ENCODE measurements at places on chromosomes 5 and 9.

DNA sequence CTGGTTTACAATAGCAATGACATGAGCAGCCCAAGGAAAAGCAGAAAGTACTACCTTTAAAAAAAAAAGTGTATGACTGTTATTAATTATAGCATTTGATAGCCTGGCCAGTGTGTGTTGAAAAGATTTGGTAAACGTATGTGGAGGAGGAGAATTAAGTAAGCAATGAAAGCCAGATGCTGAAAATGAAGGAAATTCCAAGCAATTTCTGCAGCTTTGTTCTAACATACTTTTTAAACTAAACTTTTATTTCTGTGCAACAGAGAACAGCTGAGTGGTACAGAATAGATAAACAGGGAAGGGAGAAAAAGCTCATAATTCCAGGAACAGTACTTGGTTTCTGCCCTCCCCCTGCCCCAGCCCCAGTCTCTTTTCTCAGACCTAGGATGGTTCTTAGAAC lies 252.6 kb downstream of the ADAMTSL1 start:
- no peak for DNase-seq

- no peak for DNase-seq
Measured at GRCh38 chr9:99828054-99828416, 6.3 kb downstream of the NR4A3 start.

DNA sequence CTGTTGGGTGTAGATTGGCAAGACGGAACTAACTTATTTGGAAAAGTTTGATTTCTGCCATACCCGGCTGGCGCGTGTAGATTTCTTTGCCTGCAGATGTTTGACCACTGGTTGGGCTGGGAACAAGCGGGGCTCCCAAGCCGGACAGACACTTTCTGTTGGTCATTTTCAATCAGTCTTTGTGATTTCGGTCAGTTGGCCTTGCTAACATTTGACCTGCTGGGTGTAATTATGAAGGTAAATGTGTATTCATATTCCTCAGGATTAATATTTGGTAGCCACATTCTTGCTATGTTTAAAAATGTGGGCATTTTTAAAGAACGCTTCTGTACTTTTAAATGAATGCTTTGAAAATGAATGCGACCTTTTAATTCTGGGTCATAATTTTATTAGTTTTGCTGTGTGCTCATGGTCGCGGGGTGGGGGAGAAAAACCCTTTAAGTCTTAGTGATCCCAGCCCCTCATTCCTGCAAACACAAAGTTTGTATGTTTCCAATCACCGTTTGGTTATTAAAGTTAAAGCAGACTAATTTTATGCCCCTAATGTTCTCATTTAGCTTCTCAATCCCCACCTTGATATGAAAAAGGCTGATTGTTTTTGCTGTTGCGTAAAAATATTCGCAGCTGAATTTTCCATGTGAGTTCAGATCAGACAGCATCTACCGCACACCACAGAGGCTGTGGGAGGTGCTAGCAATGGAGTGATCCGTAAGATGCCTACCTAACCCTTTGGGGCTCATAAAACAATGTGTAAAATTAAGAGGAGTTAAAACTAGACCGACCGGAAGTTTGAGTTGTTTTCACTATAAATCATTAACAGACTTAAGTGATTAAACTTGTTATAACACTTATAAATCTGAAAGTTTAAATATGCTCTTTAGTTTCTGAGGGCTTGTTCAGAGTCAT lies 1.5 kb downstream of the RASGRF2 start:
- no peak for DNase-seq

DNA sequence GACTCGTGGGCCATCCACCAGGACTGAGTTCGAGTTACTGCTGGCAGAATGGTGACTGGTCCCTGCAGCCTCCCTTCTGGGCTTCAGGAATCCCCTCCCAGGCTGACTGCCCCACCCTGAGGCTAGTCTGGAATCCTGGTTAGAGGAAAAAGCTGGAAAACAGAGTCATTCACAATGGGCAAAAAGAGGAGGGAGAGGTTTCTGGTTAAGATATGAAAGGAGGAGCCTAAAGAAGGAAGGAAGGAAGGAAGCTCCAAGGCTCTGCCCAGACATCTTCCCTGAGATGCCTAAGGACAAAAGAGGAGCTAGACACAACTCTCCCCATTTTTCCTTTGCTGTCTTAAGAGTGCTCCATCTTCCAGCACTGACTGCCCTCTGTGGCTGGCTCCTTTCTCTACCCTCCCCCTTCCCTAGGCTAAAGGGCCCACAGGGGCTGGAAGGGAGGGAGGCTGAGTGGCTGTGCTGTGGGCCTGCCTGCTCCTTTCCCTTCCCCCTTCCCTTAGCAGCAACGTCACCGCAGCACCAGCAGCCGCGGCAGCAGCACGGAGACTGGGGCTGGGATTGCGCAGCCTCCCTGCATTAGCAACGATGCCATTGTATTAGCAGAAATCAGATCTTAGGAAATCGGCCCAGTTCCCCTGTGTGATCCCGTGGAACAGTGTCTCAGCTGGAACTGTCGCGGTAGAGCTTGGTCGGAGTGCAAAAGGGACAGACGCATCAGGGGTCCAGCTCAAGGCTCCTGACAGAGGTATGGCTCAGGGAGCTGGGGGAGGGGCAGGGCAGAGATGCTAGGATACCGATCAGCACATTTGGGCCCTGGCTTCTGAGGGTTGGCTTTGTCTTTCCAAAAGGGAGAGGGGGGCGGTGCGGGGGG lies 48.7 kb downstream of the RUSC2 start:
- DNase-seq, result no peak

DNA sequence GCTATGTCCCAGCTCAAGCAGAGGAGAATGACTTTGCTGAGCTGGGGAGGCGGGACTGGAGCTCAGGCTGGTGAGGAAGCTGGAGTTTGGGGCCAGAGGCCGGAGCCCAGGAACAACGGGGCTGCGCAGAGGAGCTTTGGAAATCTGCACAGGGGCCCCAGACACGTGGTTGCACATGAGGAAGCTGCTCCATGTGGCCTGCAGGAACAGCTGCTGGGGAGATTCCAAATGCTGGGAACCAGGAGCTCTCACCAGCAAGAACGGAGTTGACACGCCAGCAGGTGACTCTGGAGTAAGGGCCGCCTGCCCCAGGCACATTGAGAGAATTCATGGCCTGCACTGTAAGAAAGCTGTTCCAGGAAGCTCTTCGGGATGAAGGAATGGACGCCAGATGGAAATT lies 91.0 kb downstream of the OLFM1 start:
- no peak for DNase-seq

- no peak for DNase-seq
Measured at GRCh38 chr9:85089188-85089969, 419.9 kb downstream of the NTRK2 start.

- DNase-seq, result no peak
Measured at GRCh38 chr5:37626266-37626665, 213.6 kb downstream of the GDNF start.

DNA sequence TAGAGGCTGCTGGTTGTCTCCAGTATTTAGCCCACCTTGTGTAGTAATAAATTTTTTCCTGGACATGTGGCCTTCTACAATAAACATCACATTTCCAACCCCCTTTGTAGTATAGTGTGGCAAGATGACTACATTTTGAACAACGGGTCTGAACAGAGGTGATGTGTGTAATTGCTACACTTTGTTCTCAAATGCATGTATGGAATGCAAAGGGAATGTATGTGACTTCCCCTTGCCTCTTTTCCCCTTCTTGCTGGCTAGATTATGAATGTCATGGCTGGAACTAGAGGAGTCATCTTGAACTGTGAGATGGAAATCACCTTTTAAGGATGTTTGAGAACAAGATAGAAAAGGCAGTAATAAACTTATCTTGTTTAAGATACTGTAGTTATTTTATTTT lies 54.5 kb downstream of the PRR16 start:
- no peak for DNase-seq

GRCh38 chr5:14465116-14465515 lies 116.5 kb upstream of the OTULINL start:
- no peak for DNase-seq

GRCh38 chr5:11922394-11922793 lies 18.1 kb upstream of the CTNND2 start:
- DNase-seq, result no peak

DNA sequence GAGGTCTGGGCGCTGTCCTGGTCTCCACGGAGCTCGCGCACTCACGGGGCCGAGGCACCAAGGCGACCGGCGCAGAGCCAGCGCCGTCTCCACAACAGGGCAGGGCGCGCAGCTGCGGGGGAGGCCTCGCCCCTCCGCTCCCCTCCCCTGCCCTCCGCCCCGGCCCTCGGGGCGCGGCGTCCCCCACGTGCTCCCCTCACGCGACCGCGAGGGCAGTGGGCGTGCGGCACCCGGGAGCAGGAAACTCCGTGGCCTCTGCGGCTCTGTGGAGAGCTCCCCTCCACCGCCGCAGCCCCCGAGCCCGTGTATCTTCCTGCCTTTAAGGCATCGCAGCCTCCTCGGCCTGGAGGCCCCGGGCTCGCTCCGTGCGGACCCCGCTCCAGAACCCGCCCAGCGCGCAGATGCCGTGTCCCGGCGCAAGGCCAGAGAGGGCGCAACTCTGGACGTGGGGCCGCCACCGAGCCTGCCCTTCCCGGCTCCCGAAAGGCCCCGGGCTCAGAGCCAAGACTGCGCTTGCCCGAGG lies 708 bp upstream of the TUBB4B start:
- DNase-seq, result peak; percentile 77

- DNase-seq, result no peak
Measured at GRCh38 chr9:129894120-129894823, 59.0 kb downstream of the USP20 start.

- DNase-seq, result no peak
Measured at GRCh38 chr9:111250875-111251842, 78.9 kb downstream of the OR2K2 start.

GRCh38 chr5:12315461-12315860 lies 411.2 kb upstream of the CTNND2 start:
- DNase-seq, result no peak

DNA sequence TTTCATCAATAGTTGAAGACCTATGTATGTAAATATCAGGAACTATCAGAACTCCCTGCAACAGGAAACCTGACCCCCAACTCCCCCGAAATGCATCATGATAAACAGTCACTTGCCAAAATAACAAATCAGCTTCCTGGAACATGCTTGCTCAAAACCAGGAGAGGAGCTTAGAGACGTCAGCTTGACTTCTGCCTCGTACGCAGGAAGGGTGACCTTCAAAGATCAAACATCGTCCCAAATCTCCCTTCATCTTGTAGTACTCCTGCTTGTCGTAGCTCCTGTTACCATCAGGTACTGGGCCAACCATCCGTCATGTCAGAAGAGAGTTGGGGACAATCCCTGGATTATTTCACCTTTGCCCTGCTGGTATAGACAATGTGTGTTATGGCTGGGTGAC lies 396.1 kb downstream of the GADD45G start:
- peak; percentile 55 for DNase-seq

DNA sequence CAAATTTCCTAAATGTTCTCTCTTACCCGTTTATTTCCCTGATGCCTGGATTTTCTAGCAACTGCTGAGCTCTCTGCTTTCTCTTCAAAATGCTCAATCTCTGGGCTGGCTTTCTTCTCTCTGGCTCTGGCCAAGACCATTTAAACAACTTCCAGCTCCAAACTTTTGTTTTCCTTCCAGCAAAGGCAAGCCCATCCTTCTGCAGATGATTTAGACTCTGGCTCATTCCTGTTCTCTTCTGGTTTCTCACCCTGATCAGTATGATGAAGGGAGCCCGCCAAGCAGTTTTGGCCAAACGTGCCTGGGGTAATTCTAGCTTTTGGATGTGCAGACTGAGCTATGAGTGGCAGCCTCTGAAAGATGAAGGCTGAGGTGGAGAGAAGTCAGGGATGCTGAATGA lies 78.1 kb downstream of the HSPA4 start:
- no peak for DNase-seq

DNA sequence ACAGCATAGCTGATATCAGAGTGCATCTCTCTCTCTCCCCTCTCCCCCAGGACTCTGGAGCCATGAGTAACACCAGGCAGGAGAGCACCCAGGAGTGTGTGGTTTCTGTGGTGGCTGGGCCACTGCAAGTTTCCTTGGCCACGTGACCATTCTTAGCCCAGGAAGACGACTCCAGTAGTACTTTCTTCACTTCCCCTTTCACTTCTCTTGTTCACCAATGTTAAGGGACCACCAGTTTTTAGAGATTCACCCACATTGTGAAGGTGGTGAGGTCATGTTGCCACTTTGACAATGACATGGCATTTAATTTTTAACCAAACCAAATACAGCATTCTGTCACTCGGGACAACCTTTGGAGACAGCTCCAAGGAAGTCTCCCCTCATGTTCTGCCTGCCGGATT lies 17.9 kb upstream of the DAPK1 start:
- DNase-seq, result no peak

DNA sequence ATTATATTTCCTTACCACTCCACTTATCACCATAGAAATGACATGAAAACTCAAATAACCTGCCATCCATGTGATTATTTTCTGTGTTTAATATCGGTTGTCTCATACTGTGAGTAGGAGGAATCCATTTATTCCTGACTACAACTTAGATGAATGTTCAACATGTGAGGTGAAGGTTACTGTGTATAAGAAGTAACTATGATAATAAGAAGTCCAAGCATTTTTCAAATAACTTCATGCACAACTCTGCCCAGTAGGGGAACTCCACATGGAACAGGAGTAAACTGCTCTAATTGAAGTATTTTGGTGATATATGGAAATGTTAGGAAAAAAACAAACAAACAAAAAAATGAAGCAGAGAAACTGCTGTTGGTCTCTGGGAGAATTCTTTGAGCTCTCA lies 447.5 kb upstream of the GRIN3A start:
- no peak for DNase-seq

- DNase-seq, result peak; percentile 57
Measured at GRCh38 chr9:32427111-32427873, 42.8 kb downstream of the ACO1 start.

GRCh38 chr5:55104036-55104772 lies 1.8 kb downstream of the GZMA start:
- no peak for DNase-seq

- no peak for DNase-seq
Measured at GRCh38 chr5:126139086-126139485, 284.1 kb upstream of the GRAMD2B start.

DNA sequence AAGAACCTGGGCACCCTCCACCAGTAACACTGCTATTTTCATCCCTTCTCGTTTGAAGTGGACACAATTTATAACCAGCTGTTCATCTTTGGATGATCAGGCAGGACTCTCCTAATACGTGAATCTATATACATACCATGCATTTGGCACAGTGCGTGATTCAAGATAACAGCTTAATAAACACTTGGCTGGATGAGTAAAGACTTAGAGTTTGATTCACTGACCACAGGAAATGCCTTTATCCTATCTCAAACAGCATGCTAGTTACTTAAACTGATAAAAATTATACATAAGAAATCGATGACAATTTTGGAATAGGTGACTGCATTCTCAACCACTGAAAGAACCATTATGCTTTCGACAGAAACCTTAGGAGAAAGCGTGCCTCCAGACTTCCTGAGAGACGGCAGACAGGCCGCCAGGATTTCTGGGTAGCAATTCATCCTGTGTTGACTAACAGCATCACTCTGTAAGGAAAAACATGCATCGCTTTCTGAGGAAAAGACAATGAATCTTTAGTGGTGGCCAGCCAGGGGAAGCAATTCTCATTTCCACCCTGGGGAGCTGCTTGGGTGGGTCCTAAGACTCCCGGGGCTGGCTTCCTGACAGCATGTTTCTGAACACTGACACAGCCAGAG lies 9.7 kb downstream of the MRPL36 start:
- no peak for DNase-seq

GRCh38 chr5:109479260-109479860 lies 69.6 kb upstream of the PJA2 start:
- no peak for DNase-seq

Measured in NCI-H1092 treated with DMSO at 0.1 percent for 48 hours (cell line).